ENCODE measurements at places on chromosomes 6 and 20.

GRCh38 chr6:158912655-158913054, 87.3 kb downstream of the RSPH3 start:
- no peak for DNase-seq

DNA sequence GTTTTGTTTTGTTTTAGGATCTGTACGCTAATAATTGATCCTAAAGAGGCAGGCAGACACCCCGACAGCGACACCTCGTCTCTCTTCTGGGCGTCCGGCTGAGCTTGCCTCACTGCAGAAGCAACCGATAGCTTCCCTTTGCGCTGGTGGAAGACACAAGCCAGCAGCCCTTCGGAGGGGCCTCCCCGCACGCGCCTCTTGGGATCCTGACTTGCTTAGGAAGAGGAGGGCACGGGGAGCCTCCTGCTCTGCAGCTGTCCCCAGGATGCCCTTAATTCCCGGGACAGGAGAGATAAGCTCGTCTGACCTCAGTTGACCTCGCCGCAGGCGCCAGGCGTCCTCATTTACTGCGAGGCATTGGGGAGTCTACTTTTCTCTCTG, 94.0 kb downstream of the CD83 start:
- peak; percentile 3 for DNase-seq

- no peak for DNase-seq
Measured at GRCh38 chr6:63677282-63677681, 41.7 kb downstream of the PHF3 start.

DNA sequence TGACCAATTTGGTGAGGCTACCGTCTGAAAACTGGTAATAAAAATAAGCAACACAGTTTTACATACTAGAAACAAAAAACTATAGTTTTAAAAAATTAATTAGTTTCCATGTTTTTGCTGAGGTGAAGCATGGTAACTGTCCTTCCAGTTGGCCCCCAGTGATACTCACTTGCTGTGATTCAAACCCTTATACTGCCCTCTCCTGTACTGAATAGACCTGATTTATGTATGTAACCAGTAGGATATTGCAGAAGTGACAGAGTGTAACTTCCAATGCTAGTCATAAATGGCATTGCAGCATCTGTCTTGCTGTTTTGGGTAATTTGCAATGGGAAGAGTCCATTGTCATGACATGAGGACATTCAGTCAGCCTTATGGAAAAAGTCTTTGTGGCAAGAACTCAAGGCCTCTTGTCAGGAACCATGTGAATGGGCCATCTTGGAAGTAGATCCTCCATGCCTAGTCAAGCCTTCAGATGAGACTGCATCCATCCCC, 8.9 kb upstream of the CHD6 start:
- DNase-seq: no peak

DNA sequence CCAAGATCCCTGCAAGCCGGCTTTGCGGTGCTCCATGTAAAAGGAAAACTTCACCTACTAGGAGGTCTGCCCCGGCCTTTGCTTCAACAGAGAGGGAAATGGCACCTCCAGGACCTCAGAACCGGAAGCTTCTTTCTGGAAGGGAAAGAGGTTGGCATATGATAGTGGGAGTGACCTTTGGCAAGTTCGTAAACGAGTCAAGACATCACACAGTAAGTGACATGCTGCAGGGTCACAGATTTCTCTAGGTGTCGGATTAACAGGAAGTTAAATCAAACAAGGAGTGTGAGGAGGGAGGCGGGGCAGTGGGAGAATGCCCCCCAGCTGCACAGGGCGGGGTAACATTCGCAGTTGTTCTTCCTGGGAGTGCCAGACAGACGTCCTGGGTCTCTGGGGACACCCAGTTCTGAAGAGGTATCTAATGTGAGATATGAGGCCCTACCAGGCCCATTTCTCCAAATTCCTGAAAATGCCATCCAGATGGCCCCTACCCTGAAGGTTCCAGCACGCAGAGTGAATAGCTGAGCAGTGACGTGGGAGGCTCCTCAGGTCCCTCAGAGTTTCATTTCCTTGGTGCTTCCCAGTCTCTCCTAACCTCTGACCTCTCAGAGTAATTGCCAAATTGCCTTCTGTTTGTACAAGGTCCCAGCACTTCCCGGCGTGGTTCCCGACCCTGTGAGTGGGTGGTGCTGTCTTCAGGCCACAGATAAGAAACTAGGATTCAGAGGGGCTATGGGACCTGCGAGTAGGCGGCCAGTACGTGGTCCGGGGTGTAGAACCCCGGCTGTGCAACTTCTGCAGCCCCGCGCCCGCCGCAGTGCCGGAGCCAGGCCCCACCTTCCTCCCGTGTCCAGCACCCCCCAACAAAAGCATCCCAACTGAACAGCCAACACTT, 1.9 kb downstream of the RRBP1 start:
- no peak for DNase-seq

DNA sequence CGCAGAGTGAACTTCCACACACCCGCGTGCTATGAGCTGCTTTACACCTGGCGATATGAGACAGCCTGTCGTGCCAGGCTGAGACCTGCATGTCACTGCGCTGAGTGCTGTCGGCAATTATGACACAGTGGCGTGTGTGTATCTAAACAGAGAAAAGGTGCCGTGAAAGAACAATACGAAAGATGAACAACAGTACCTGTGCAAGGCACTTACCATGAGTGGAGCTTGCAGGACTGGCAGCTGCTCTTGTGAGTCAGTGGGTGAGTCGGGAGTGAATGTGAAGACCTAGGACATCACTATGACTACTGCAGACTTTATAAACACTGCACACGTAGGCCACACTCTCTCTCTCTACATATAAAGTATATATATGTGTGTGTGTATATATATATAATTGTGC, 68.5 kb upstream of the DUSP22 start:
- DNase-seq: no peak

- DNase-seq: no peak
Measured at GRCh38 chr20:24160563-24161281, 172.1 kb upstream of the GGTLC1 start.

DNA sequence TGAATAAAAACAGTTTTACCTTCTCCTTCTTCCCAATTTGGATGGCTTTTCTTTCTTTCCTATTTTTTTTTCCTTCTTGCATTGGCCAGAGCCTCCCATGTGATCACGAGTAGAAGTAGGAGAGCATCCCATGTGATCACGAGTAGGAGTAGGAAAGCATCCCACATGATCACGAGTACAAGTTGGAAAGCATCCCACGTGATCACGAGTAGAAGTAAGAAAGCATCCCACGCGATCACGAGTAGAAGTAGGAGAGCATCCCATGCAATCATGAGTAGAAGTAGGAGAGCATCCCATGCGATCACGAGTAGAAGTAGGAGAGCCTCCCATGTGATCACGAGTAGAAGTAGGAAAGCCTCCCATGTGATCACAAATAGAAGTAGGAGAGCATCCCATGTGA, 218.6 kb downstream of the DLL1 start:
- no peak for DNase-seq

DNA sequence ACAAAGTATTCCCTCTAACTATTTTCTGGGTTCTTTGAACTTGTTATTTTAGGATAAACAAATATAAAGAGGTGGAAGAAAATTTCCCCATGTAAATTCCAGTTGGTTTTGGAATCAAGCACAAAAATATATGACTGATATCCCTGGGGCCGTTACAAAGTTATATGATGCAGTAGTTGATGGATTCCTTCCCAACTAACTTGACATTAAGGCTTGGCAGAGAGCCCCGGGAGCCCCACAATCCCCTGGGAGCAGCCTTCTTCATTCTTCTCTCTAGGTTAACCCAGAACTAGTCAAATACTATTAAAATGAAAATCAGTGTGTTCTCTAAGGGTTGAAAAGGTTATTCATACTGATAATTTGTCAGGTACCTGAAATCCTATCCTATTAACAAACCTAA, 508.9 kb upstream of the SOX4 start:
- DNase-seq: no peak

- DNase-seq: no peak
Measured at GRCh38 chr6:157224178-157224950, 99.0 kb downstream of the TMEM242 start.

DNA sequence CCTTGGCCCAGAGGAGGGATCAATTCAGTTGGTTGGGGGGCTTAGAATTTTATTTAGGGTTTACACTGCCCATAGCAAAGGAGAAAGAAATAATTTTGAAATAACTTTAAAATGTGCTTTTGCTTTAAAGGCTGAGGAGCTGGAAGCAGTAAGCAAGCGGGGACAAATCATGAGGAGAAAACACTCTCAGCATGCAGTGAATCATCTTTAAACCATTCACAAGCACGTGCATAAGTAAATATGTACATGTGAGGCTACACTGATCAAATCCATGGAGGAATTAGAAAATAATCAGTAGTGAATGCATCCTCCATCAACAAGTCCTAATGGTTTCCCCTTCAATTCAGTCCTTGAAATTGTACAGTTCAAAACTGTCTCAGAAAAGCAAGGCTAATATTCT, 181.0 kb downstream of the MTFR2 start:
- DNase-seq: no peak

- no peak for DNase-seq
Measured at GRCh38 chr6:132746048-132746447, 11.7 kb downstream of the VNN2 start.

DNA sequence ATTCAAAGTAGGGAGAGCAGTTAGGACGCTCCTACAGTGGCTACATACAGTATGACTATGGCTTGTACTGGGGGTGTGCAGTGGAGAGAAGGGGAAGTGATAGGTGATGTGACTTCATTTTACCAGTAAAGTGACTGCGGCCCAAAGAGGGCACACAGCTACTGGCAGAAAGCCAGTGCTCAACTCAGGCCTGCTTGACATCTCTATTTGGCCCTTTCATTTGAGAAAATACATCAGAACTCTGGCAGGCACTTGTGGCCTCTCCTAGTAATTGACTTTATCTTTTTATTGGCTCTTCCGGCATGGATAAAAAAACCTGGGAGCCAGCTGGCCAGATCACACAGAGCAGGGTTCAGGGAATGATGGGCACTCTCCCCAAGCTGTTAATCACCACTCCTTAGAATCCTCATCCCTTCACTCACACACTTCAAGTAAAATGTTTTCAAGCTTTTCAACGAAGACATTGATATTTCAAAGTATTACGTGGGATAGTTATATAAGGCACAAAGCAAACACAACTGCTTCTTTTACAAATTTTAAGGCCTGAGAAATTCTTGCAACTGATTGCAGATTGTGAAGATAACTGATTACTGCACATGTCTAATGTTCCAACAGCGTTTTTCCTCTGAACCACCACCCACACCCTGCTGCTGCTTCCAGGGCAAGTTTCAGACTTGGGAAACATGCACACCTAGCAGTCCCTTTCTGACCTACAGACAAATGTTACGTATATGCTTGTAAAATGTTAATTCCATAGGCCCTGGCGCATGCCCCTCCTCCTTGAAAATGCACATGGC, 73.5 kb downstream of the TNFRSF21 start:
- no peak for DNase-seq

- no peak for DNase-seq
Measured at GRCh38 chr20:51350941-51351631, 191.4 kb downstream of the NFATC2 start.

DNA sequence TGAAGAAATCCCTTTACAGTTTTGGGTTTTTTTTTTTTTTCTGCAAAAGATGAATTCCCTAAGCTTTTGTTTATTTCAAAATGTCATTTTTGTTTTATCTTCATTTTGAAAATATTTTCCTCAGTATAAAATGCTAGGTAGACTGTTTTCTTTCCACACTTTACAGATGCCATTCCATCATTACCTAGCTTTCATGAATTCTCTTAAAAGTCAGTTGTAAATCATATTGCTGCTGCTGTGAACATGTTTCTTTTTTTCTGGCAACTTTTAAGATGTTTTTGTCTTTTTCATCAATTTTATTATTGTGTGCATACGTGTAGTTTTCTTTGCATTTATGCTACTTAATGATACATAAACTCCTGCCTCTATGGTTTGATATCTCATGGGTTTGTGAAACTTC, 168.3 kb downstream of the FAXC start:
- DNase-seq: no peak

- DNase-seq: no peak
Measured at GRCh38 chr6:38476888-38477287, 162.8 kb downstream of the BTBD9 start.

- no peak for DNase-seq
Measured at GRCh38 chr20:21027569-21027968, 78.6 kb downstream of the LINC00237 start.

DNA sequence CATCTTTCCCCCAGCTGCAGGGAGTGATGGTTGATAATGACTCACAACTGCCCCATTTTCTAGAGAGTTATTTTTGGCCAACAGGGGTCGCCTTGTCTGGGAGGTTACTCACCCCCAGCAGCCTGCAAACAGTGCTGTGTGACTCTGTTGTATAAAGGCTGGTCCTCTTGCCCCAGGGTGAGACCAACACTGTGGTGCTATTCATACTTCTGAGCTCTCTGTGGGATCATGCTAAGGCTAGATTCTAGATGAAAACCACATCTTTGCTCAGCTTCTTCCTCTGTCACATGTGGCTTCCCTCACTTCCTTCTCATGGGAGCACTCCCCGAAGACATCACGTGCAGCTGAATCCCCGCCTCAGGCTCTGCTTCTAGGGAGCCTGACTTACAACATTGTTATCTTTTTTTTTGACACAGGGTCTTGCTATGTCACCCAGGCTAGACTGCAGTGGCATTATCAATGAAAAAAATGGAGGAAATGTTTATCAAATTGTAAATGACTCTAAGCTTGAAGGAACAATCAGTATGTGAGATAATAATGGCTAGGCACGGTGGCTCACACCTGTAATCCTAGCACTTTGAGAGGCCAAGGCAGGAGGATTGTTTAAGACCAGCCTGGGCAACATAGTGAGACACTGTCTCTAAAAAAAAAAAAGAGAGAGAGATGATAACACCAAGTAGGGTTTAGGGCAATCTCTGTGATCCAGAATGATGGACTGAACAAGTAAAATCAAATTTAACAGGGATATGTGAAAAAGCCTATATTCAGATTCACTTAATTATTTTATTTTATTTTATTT, 55.7 kb upstream of the SLC23A2 start:
- DNase-seq: peak; percentile 46

- no peak for DNase-seq
Measured at GRCh38 chr6:1153696-1154245, 158.1 kb upstream of the FOXQ1 start.

- DNase-seq: no peak
Measured at GRCh38 chr6:27213544-27214125, 33.9 kb upstream of the PRSS16 start.

GRCh38 chr6:53912661-53913060, 117.9 kb downstream of the LRRC1 start:
- no peak for DNase-seq

GRCh38 chr6:16836144-16836981, 75.1 kb upstream of the ATXN1 start:
- no peak for DNase-seq

DNA sequence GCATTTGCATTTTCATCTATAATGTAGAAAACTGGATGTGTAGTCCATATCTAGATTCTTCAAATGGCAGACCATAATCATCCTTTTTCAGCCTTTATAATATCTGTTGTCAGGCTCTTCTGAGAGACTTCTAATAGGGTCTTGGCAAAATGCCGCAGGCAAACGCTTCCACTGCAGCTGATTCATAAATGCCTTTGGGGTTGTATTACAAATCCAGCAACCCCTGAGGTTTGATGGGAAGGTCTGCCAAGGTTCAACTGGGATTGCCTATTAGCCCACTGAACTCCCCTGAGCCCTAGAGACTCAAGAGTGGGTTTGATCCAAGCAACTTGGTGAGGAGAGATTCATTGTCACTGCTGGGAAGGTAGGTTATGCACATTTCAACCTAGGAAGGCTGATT, 365.2 kb upstream of the POU3F2 start:
- DNase-seq: no peak

GRCh38 chr6:120056085-120056484, 706.5 kb upstream of the MAN1A1 start:
- DNase-seq: no peak

- DNase-seq: no peak
Measured at GRCh38 chr20:53922901-53923314, 147.5 kb downstream of the BCAS1 start.

All from activated CD4-positive, CD25-positive, alpha-beta regulatory T cell (primary cell).